ENCODE measurements at places on chromosomes 11 and 22.

DNA sequence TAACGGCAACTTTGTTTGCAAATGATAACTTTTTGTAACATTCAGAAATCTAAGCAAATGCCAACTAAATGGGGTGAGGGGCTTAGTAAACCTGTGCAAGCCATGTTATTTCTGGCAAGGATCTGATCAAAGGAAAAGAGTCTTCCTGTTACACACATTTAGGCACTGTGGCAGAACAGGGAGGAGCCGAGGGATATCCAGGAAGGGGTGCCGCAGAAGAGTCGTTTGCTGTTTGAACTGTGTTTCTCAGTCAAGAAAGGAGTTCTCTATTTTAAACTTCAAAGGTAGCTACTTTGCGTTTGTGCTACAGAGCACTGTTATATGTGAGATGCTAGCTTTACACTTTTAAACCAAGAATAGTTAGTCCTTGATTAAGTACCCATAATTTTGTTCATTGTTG lies 175.5 kb downstream of the ETS1 start:
- no peak for DNase-seq

GRCh38 chr11:26676641-26677040 lies 45.2 kb downstream of the SLC5A12 start:
- no peak for DNase-seq

- no peak for DNase-seq
Measured at GRCh38 chr11:10653946-10654810, 39.4 kb downstream of the IRAG1 start.

GRCh38 chr11:36454551-36454940 lies 55.5 kb downstream of the TRAF6 start:
- DNase-seq: no peak

- DNase-seq: no peak
Measured at GRCh38 chr11:62823677-62824076, 8.2 kb downstream of the STX5 start.

DNA sequence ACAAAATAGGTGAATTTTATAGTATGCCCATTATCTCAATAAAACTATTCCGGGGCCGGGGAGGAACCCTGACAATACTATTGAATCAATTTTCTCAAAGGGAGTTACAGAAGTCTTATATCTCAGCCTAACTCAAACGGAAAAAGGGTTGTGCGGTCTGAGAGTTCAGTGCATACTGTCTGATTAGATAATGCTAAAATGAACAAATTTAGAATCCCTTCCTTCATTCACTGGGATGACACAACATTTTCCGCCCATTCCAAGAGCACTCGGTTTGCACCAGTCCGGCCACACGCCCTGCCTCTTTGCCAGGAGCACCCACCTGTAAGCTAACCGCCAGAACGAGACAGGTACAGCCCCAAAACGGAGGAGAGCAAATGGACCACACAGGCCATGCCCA lies 50.0 kb upstream of the NFRKB start:
- no peak for DNase-seq

DNA sequence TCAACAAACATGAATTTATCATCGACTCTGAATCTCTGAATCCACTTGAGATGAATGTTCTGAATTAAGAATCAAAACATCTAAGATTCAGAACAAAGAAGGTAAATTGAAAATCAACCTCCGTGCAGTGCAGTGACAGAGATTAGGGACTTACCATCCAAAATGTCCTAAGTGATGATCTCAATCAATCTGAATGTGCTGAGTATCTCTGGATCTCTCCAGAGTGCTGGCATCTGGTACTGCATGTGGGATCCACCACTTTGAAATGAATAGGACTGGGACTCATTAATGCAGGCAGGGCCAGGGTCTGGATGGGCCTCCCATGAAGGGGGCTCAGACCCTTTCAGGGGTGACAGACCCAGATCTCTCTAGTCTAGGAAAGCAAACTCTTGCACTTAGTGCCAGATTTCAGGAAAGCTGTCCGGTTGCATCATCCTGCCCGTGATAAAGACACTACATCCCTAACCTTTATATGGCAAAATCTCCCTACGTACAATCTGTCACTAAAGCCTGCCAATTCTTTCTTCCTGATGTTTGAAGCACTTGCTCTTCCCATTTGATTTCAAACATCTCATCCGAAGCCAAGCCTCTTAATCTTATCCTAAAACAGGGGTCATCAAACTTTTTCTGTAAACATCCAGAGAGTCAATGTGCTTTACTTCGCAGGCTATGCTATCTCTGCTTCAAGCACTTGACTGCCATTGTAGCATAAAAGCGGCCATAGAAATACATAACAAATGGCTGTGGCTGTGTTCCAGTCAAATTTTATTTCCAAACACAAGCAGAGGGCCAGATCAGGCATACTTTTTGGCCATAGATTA lies 263.3 kb downstream of the LARGE1 start:
- no peak for DNase-seq

GRCh38 chr11:17923217-17923616 lies 89.6 kb downstream of the SERGEF start:
- no peak for DNase-seq

DNA sequence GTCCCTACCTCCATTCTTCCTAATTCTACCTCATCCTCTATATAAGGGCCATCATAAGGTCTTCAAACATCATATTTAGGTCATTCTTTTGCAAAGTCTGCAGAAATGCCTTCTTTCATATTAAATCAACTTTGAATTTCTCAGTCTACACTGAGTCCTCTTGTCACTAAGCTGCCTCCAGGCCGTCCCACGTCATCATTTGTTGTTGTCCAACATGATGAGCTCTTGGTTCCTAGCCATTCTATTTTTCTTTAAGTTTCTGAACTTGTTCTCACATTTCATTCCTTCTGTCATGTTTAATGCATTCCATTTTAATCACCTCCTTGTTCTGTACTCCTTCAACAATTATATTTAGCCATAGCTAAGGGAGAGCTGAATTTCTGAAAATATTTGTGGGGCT lies 59.2 kb upstream of the PGR start:
- no peak for DNase-seq

DNA sequence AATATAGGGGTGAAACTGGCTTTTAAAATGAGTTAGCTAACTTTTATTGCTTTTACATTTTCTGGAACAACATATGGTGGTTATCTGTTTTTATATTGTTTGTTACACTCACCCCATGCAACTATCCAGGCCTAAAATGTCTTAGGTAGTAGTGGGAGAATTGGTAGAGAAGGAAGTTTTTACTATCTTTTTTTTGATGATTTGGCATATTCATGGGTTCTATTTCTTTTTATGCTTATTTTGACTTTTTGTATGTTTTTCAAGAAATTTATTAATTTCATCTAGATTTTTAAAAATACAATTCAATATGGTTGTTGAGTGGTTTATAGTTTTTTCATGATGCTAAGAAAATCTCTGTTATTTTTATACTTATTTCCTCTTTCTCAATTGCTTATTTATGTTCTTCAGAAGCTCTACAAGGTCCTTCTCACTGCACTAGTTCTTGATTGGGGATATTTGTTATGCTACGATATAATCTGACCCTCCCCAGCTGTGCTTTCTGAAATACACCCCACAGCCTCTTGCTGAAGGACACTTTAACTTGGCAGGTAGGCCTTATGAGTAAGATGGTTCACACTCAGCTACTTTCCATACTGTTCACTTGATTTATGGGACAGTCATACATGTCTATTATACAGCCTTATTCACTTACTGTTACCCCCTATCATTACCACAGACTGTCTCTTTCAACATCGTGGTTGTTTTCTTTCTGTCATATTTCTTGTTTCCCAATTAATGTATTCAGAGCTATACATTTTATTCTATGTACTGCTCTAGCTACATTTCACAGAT lies 431.2 kb downstream of the METTL15 start:
- no peak for DNase-seq

DNA sequence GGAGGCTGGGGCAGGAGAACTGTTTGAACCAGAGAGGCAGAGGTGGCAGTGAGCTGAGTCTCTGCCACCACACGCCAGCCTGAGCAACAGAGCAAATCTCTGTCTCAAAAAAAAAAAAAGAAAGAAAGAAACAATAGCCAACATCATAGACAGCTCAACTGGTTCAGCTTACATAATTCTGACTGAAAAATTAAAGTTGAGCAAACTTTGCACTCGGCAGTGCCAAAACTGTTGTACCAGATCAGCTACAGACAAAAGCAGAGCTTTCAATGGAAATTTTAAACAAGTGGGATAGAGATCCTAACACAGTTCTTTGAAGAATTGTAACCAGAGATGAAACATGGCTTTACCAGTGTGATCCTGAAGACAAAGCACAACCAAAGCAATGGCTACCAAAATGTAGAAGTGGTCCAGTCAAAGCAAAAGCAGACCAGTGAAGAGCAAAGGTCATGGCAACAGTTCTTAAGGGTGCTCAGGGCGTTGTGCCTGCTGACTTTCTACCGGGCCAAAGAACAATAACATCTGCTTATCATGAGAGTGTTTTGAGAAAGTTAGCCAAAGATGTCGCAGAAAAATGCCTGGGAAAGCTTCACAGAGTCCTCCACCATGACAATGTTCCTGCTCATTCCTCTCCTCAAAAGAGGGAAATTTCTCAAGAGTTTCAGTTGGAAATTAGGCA lies 59.3 kb downstream of the TTC28 start:
- no peak for DNase-seq

DNA sequence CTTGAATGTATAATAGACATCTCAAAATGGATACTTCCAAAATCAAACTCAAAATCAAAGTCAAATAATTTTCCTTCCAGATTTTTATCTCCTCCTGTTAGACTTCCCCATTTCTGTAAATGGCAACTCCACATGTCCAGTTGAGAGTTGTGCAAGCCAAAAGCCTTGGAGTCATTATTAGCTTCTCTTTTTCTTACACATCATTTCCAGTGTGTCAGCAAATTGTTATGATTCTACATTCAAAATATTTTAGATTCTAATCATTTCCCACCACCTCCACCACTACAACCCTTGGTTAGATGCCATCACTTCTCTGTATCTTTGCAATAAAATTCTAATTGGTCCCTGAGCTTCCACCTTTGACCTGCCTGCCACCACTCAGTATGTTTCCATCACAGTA lies 155.7 kb downstream of the CNTN5 start:
- no peak for DNase-seq

- no peak for DNase-seq
Measured at GRCh38 chr11:100821198-100821597, 134.1 kb downstream of the ARHGAP42 start.

DNA sequence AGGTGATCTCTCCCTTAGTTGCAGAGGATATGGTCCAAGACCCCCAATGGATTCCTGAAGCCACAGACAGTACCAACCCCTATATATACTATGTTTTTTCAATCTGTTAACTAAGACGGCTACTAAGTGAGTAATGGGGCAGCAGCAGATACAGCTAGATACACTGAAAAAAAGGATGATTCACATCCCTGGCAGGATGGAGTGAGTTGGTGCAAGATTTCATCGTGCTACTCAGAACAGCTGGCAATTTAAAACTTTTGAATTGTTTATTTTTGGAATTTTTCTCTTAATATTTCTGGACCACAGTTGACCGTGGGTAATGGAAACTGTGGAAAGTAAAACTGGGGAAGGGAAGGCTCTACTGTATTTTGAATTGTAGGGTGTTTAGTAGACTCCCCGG lies 17.0 kb upstream of the TMEM218 start:
- no peak for DNase-seq

DNA sequence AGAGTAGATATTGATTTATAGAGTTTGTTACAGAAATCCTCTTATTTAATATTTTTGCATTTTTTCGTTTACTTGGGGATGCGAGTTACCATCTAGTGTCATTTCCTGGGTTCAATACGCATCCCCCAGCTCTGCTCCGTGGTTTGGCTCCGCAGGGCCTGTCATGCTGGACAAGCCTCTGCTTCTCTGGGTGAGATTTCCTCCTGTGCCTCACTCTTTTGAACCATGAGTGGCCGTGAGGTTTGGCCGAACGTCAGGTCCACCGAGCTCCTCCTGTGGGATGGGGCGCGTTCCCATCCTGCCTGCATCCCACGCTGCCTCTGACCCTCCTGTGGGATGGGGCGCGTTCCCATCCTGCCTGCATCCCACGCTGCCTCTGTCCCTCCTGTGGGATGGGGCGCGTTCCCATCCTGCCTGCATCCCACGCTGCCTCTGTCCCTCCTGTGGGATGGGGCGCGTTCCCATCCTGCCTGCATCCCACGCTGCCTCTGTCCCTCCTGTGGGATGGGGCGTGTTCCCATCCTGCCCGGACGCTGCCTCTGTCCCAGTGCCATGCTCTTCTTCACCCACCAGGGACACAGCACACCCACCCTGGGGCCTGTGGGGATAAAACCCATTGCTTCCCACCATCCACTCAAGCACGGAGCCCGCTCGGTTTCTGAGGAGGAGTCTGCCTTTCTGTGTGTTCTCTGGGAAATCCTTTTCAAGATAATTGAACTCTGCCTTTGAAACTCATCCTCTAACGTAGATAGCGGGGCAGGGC lies 506.8 kb downstream of the BRD1 start:
- no peak for DNase-seq

GRCh38 chr11:110824912-110825620 lies 112.8 kb upstream of the ARHGAP20 start:
- DNase-seq: no peak

DNA sequence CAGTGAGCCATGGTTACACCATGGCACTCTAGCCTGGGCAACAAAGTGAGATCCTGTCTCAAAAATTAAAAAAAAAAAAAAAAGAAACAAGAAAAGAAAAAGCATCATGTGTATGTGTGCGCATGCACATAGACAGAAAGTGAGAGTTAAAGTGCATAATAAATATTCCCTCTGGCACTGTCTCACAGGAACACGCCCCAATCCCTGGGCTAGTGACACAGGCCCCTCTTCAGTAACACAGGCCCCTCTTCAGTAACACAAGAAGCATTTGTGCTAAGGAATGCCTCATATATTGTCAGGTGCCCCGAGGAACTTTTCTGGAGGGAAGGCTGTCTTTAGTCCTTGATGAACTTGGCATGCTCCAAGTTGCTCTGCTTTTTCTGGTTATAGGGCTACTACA lies 57.5 kb downstream of the RPL27A start:
- no peak for DNase-seq

DNA sequence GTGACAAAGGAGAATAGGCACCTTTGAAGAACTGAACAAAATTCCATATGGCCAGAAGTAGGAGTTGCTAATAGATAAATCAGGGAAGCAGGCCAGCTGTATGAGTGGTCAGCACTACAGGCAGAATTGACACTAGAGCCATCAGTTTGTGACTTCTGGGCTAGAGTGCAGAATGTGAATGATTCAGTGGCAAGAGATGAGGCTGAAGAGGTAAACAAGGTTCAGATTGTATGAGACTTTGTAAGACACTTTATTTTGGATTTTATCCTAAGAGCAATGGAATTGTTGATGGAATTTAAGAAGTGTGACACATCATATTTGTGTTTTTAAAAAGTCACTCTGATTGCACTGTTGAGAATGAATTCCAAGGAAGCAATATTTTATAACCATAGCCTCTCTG lies 12.9 kb downstream of the BIRC3 start:
- no peak for DNase-seq

DNA sequence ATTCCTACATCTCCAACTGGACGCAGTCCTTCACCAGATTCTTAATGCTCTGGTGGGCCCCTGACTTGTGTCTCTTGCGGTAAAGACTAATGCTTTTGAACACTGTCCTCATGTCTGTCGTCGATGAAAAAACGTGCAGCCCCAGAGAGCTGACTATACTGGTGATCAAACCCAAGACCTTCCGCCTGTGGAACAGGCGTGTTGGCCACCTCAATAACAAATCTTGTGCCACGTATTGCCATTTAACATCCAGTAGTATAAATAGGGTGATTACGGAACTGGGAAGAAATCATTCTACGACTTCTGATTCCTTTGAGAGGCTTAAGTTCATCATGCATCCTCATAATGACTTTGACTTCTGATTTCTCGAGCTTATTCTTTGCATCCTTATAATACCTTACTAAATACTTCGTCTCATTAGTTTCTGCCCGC lies 45.6 kb downstream of the OR4D9 start:
- DNase-seq: no peak

GRCh38 chr11:73420136-73420535 lies 43.9 kb downstream of the RELT start:
- DNase-seq: no peak
